Mesothelial cell of epicardium (in vitro differentiated cells): ENCODE measurements at places on chromosomes 1 and 21. TPM values are rescaled to one million over a fixed set of nuclear protein-coding genes. Genes with fewer than 3 reads are reported as not detected.

GRCh38 chr1:61102621-61103020, 20.3 kb downstream of the NFIA start:
- no peak for DNase-seq
- peaks cover 37% of the 10 kb centered on the region for H3K4me1 ChIP-seq
- no peak overlapping the region for H3K27ac ChIP-seq

GRCh38 chr1:20948101-20948500, 161.0 kb upstream of the HP1BP3 start:
- H3K36me3 ChIP-seq, result peaks cover 11% of the 10 kb centered on the region
- no peak for DNase-seq
- peak overlapping the region; percentile 54 for H3K27ac ChIP-seq
- peaks cover 18% of the 10 kb centered on the region for H3K4me1 ChIP-seq
- no peaks in the 10 kb centered on the region for H3K27me3 ChIP-seq

DNA sequence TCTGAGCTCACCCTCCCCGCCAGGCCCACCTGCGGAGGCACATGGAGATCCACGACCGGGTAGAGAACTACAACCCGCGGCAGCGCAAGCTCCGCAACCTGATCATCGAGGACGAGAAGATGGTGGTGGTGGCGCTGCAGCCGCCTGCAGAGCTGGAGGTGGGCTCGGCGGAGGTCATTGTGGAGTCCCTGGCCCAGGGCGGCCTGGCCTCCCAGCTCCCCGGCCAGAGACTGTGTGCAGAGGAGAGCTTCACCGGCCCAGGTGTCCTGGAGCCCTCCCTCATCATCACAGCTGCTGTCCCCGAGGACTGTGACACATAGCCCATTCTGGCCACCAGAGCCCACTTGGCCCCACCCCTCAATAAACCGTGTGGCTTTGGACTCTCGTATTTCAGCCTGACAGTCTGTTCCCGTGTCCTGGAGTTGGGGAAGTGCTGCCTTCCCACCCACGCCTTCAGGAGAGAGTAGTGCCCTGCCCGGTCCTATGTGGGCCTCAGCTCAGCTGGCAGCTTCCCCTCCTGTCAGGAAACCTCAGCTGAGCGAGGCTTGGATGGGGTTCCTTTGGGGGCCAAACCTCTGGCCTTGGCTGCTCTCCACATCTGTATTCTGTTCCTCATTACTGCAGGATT, 9.2 kb downstream of the ZBTB48 start:
- no peaks in the 10 kb centered on the region for H3K4me1 ChIP-seq
- H3K27ac ChIP-seq, result no peak overlapping the region
- no peak for DNase-seq
- H3K4me3 ChIP-seq, result no peak overlapping the region

GRCh38 chr1:246592695-246593094, 26.4 kb downstream of the CNST start:
- peaks cover 5% of the 10 kb centered on the region for H3K4me1 ChIP-seq
- no peaks in the 10 kb centered on the region for H3K27me3 ChIP-seq
- H3K4me3 ChIP-seq, result no peak overlapping the region

DNA sequence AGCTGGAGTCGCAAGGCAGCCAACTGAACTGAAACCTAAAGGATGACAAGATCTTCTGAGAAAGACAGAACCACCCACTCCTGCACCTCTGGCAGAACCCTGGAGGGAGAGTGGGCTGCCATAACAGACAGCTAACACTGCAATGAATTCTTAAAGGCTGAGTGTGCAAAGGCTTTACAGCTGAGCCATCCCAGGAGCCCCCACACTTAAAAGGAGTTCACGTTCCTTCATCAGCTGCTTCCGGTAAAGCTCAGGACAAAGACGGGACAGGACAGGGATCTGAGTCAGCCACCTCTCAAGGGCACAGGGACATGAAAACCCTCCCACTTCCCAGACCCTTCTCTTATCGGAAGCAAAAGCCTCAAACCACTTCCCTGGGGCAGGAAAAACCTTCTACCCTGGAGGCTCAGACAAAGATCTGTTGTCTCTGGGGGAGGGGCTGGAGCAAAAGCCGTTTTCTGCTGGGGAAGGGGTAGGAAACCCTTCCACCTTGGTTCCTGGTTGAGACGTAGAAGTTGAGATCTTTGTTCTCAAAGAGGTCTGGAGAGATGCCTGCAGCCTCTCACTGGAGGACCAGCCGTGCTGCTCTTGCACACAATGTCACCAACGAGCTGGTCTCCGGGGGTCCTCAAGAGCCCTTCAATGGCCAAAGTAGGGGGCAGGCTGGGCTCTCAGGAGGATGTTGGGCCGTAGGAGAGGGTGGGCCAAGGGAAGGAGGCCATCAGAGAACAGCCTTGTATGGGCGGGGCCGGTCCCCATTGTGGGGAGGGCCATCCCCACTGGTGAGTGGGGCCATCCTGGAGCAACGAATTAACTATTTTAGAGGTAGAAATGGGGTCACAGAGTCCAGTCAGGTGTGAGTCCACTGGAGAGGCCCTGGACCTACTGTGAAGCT, 452.4 kb downstream of the PTPRU start:
- peaks cover 10% of the 10 kb centered on the region for H3K4me1 ChIP-seq
- H3K27me3 ChIP-seq, result peaks cover 59% of the 10 kb centered on the region
- no peaks in the 10 kb centered on the region for H3K36me3 ChIP-seq
- DNase-seq, result peak; percentile 24
- no peak overlapping the region for H3K4me3 ChIP-seq
- H3K27ac ChIP-seq, result no peak overlapping the region

- no peaks in the 10 kb centered on the region for H3K36me3 ChIP-seq
- no peak for DNase-seq
- H3K4me1 ChIP-seq, result no peaks in the 10 kb centered on the region
- H3K4me3 ChIP-seq, result no peak overlapping the region
- H3K27ac ChIP-seq, result no peak overlapping the region
Observed at GRCh38 chr1:56938646-56939045, 27.2 kb downstream of the C8B start.

DNA sequence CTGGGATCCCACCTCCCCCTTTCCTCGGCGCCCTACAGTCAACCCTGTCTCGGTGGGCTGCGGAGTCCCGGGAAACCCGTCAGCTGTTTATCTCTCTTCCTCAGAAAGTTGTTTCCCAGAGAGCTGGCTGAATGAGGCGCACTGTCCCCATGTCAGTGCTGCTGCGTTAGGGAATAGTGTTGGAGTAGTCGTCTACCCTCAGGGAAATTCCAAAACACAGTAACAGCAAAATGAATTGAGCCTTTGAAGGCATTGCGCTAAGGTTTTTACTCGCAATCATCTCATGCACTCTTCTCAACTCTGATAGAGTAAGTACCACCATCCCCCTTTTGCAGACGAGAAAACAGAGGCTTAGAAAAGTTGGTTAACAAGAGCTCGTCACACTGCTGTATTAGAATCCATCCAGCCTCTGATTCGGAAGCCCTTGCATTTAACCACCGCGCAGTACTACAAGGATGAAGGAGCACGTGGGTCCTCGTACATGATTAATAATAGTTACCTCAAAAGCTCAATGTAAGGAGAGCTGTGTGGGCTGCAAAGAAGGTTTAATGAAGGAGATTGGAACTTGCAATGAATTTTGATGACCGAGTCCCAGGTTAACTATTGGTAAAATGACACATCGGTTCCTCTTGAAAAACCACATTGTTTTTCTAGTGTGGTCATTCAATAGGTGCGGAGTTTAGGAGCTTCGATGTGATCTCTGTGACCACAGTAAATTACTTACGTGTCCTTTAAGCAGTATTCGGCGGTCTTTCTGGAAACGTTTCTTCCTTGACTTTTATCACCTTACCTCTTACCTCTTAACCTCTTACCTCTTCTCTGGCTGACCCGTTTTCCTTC, 788 bp upstream of the EDEM3 start:
- peaks cover 27% of the 10 kb centered on the region for H3K4me1 ChIP-seq
- DNase-seq, result no peak
- H3K4me3 ChIP-seq, result peak overlapping the region; percentile 83
- H3K36me3 ChIP-seq, result no peaks in the 10 kb centered on the region
- H3K27ac ChIP-seq, result peak overlapping the region; percentile 84

DNA sequence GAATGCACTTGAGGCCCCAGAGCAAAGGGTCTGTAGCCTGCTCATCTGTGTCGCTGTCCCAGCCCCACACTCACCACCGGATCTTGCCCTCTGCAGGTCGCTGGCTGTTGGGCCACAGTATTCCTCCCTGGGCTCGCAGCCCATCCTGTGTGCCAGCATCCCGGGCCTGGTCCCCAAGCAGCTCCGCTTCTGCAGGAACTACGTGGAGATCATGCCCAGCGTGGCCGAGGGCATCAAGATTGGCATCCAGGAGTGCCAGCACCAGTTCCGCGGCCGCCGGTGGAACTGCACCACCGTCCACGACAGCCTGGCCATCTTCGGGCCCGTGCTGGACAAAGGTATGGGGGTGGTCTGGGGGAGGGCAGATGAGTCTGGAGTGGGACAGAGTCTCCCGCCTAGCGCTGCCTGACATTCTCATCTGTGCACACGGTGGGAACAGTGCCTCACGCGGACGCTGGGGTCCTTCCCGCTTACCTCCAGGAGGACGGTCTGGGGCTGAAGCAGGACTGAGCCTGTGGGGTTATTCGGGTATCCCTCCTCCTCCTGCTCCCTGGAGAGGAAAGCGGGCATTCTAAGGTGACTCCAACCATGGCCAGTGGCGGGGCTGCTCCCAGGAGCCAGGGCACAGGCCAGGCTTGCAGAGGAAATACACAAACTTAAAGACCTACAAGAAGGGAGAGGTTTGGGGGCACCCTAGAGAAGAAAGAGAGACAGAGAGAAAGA, 15.9 kb downstream of the WNT3A start:
- H3K27ac ChIP-seq, result no peak overlapping the region
- H3K27me3 ChIP-seq, result peaks cover 44% of the 10 kb centered on the region
- no peak overlapping the region for H3K4me3 ChIP-seq

GRCh38 chr1:229440851-229441537, 7.1 kb upstream of the ACTA1 start:
- H3K27me3 ChIP-seq, result peaks cover 15% of the 10 kb centered on the region
- no peaks in the 10 kb centered on the region for H3K4me1 ChIP-seq
- no peak overlapping the region for H3K4me3 ChIP-seq
- peak overlapping the region; percentile 18 for H3K27ac ChIP-seq
- DNase-seq, result no peak

- no peak for DNase-seq
- H3K27ac ChIP-seq, result peak within 1 kb of the TSS; percentile 14
- no peak within 1 kb of the TSS for H3K4me3 ChIP-seq
- H3K4me1 ChIP-seq, result peaks cover 46% of the 10 kb centered on the region
- H3K36me3 ChIP-seq, result no peaks in the 10 kb centered on the region
Observed at GRCh38 chr1:153540394-153541361, at the start of gene S100A5. Gene S100A5 (minus strand): TSS chr1:153540934. CDS start chr1:153540191, 743 bp downstream.

DNA sequence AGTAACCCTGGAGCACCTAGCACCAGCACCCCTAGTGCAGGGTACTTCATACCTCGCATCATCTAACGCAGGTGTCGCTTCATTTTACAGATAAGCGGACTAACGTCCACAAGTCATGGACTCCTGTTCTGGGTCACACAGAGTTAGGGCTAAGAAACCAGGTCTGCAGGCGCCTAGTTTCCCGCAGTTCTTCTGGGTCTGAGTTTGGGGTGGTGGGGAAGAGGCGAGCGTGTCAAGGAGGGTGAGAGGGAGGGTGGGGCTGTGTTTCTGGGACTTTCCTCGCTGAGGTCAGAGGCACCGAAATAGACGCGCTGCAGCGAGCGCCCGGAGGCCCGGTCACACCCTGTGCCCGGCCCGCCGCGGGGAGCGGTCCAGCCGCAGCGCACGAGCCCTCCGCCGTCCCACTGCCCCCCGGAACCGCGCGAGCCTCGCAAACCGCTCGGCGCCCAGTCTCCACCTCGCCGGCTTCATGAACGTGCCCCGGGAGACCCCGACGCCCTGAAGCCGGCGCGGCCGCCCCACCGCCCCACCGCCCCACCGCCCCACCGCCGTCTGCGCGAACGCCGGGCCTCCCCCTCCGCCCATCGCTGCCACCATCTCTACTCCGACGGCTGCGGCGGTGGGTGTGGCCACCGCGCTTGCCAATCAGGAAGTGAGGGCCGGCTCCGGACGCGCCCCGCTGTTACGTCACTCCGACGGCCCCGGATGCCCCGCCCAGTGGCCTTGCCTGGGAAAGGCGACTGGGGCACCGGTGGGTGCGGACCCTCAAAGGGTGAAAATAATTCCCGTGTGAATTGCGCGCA, 12.3 kb downstream of the IFI6 start:
- DNase-seq, result peak; percentile 87
- H3K27me3 ChIP-seq, result no peaks in the 10 kb centered on the region
- H3K4me3 ChIP-seq, result peak overlapping the region; percentile 73
- H3K36me3 ChIP-seq, result no peaks in the 10 kb centered on the region

Gene AMY2A
- not detected in 3 replicates for total RNA-seq

Gene ADAMTS4
- total RNA-seq, result 6.8 to 9.9 TPM (median 9.2 TPM) in 3 replicates
